GM23248 (cell line): ENCODE measurements at places on chromosomes 11 and 22.

- DNase-seq = no peak
Observed at GRCh38 chr11:112877581-112877980, 83.6 kb upstream of the NCAM1 start.

GRCh38 chr22:25760848-25761595 is 19.0 kb downstream of the MYO18B start:
- no peak for DNase-seq

GRCh38 chr11:9187616-9188015 is 77.5 kb downstream of the DENND5A start:
- no peak for DNase-seq

DNA sequence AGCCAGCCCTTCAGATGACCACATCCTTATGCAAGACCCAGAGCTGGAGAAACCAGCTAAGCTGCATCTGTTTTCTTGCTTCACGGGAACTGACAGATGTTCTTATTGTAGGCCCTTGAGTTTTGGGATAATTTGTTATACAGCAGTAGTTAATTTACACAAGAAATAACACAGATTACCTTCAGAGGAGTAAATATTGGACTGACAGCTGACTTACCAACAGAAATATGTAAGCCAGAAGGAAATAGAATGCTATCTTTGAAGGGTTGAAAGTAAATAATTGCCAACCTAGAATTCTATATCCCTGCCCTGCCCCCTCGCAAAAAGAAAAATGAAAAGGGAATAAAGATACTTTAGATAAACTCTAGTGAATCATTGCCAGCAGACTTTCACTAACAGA is 124.1 kb downstream of the WNT7B start:
- no peak for DNase-seq
